ENCODE measurements at places on chromosomes 7 and 10.

GRCh38 chr7:157669768-157670351 lies 333.1 kb downstream of the DNAJB6 start:
- DNase-seq = no peak

GRCh38 chr10:112045938-112046337 lies 137.6 kb downstream of the GPAM start:
- no peak for DNase-seq

DNA sequence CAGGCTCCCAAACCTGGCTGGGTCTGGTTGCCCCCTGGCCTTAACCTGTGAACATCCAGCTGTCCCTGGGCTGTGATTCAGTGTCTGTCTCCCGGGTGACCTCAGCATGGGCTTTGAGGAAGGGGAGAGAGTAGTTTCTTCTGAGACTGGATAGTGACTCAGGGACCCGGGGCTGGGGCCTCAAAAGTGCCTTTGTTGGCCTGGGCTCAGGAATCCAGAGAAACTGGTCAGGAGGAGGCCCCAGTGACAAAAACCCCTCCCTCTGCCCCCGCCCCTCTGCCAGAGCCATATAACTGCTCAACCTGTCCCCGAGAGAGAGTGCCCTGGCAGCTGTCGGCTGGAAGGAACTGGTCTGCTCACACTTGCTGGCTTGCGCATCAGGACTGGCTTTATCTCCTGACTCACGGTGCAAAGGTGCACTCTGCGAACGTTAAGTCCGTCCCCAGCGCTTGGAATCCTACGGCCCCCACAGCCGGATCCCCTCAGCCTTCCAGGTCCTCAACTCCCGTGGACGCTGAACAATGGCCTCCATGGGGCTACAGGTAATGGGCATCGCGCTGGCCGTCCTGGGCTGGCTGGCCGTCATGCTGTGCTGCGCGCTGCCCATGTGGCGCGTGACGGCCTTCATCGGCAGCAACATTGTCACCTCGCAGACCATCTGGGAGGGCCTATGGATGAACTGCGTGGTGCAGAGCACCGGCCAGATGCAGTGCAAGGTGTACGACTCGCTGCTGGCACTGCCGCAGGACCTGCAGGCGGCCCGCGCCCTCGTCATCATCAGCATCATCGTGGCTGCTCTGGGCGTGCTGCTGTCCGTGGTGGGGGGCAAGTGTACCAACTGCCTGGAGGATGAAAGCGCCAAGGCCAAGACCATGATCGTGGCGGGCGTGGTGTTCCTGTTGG lies at the start of gene CLDN4:
Gene CLDN4, plus strand, starts transcription at position 316 of the 903 bp plus-strand sequence. Its CDS starts 206 bp downstream, at position 522.
- no peak for DNase-seq

- no peak for DNase-seq
Measured at GRCh38 chr10:83078160-83078559, 1061.1 kb upstream of the GHITM start.

DNA sequence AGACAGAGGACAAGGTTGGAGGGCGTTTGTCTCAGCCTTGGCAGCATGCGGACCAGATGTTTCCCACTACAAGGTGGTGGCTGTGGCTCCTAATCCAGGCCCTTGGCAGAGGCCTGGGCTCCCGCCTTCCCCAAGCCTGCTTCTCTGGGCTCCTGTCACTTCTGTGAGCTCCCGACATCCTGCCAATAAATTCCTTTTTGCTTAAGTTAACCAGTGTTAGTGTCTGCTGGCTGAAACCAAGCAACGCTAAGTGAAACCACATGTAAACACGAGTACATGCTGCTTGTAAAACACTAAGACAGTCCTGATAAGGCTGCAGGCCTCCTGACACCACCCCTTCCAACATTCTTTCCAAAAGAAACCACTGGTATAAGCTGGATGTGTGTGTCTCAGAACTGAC lies 263.6 kb upstream of the ZMIZ1 start:
- no peak for DNase-seq

- no peak for DNase-seq
Measured at GRCh38 chr7:116449950-116450349, 49.6 kb upstream of the CAV2 start.

- no peak for DNase-seq
Measured at GRCh38 chr10:12929381-12929780, 72.1 kb downstream of the CCDC3 start.

DNA sequence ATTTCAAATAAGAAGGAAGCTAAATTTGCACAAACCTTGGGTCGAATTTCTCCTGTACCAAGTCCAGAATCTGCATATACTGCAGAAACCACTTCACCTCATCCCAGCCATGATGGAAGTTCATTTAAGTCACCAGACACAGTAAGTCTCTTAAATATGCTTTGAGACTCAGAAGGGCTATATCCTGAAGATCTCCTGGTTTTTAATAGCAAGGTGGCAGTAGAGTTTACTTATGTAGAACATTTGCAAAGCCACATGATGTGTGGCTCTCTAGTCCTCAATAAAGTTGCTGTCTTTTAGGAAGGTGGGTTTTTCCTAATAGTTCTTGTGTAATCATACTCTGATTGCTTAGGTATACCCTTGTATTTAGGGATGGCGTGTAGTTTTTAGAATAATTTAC lies 8.7 kb downstream of the DBF4 start:
- DNase-seq = no peak

- DNase-seq = no peak
Measured at GRCh38 chr7:51292596-51292995, 24.0 kb downstream of the COBL start.

- DNase-seq = no peak
Measured at GRCh38 chr7:27409776-27410175, 167.2 kb downstream of the EVX1 start.

DNA sequence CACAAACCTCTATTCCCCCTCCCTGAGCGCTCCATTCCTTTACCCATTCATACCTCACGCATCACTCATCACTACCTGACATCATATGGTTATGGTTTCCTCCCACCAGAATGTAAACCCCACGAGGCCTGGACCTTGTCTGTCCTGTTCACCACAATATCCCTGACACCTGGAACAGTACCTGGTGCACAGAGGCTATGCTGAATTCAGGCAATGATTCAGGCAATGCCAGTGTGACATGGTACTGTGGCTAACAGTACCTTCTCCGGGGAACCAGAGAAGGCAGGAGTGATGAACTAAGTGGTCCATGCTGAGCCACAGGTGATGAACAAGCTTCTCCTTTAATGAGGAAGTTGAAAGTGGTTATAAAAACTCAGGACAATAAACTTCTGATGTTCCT lies 202.5 kb upstream of the PLXNA4 start:
- DNase-seq = no peak

GRCh38 chr10:122143238-122143841 lies 127.8 kb upstream of the BTBD16 start:
- DNase-seq = no peak

DNA sequence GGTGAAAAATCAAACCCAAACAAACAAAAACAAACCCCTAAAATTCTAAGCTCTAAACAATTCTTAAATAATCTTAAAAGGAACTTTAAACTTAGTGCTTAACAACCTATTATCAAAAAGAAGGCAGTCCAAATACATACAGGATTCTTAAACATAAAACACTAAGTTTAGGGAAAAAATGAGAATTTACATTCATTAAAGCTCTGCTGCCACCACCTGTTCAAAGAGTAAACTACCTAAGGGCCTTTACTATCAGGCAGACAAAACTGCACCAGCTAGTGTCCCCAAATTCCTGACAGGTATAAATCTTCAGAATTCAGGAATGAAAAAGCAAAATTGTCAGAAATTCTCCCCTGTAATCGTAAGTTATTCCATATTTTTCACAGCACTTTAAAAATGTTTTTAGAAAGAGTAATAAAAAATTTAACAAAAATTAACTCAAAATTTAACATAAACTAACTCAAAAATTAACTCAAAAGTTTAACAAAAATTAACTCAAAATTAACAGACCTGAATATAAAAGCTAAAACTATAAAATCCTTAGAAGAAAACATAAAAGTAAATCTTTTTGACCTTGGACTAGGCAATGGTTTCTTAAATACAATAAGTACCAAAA lies 55.1 kb downstream of the PDZD8 start:
- peak; percentile 8 for DNase-seq

DNA sequence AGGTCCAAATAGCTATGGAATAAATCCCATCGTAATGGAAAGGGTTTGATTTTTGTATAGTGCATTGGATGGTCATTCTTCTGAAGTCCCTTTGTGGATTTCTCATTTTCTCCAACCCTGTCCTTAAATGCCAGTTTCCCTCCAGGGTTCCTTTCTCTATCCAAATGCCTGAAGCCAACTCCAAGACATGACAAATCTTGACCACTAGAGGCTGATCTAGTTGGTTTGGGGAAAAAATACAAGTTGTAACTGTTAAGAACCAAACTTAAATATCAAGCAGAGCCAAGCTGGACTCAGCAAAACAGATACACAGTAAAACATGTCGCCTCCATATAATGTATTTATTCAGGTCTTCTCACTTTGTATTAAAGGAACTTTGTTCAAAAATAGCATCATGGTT lies 28.7 kb downstream of the FRMD4A start:
- no peak for DNase-seq

- DNase-seq = no peak
Measured at GRCh38 chr10:102492344-102492939, 10.1 kb downstream of the ACTR1A start.

DNA sequence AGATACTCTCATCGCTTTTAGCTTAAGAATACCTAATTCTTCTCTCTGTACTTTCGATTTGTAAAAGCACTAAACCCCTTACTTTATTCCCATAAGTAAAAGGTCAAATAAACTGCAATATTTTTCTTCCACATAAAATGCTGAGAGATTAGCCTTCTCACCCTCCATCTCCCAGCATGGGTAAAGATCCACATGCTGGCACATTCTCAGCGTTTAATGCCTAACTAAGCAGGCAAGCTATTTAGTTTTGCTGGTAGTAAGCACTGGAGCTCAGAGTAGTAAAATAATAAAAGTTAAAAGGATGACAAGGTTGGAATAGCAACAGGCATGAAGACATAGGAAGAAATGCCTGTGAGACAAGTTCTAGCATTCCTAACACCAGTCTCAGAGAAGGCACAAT lies 65.9 kb upstream of the NEBL start:
- DNase-seq = no peak

DNA sequence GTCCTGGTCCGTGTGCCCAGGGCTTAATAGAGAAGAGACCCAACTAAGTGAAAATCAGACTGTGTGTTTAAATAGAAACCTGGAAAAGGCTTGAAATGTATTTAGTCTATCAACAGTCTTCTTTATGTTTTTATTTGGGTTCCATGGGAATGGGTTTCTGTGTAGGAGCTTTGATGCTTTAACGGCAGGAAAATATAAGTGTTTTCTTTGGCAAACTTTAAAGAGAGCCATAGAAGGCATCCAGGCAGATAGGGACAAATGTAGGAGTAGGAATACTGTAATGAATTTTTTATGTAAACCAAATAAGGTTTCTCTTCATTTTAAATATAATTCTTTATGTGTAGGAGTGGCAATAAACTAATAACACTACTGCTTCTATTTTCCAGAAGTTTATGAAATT lies 989.0 kb downstream of the GATA3 start:
- DNase-seq = no peak

GRCh38 chr7:28096713-28097112 lies 83.9 kb downstream of the JAZF1 start:
- peak; percentile 57 for DNase-seq

GRCh38 chr10:22564060-22564459 lies 150.3 kb downstream of the PIP4K2A start:
- no peak for DNase-seq

- no peak for DNase-seq
Measured at GRCh38 chr7:157682064-157682945, 345.5 kb downstream of the DNAJB6 start.
